ENCODE measurements at places on chromosomes 1 and 21.

DNA sequence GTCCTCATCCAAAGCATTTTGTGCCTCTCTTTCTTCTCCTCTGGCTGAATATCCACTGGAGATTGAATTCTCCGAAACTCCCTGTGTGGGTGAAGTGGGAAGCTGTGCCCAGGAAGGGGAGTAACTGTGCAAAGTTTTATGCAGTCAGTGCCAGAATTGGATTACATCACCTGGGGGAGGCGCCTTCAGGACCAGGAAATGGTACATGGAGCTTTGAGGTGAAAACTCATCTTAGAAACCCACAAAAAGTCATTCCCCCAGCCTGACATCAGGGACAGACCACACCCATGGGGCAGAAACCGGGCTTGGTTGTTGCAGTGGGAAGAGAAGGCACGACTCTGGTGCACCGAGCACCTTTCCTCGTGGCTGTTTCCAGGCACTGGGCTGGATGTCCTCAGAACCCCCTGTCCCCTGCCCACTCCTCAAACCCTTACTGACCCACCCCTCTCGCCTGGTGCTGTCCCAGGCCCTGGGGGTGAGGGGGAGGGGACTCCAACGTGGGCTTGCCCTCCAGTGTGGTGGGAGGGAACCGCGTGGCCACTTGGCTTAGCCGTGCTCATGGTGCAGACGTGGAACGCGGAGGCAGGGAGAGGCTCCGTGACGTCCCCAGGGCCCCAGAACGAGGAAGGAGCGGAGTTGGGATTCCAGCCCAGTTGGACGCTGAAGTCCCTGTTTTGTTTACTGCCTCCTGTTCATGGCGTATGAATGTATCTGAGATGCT is 15.7 kb downstream of the TFF3 start:
- DNase-seq, result peak; percentile 71

DNA sequence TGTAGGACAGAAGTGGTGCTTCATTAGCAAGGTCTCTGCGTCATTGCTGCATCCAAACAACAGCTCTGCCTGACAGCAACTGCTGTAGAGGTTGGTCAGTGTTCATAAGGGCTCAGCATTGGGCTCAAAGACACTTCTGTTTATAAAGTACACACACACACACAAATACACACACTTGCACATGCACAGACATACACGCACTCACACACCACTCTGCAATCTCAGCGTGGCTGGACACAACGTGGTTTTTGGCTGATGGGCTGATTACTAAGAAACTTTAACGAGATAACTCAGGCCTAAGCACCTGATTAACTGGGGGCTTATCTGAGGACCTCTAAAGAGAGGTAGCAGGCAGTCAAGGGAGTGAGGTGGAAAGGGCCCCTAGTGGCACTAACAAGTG is 20.4 kb downstream of the CAMK1G start:
- no peak for DNase-seq

DNA sequence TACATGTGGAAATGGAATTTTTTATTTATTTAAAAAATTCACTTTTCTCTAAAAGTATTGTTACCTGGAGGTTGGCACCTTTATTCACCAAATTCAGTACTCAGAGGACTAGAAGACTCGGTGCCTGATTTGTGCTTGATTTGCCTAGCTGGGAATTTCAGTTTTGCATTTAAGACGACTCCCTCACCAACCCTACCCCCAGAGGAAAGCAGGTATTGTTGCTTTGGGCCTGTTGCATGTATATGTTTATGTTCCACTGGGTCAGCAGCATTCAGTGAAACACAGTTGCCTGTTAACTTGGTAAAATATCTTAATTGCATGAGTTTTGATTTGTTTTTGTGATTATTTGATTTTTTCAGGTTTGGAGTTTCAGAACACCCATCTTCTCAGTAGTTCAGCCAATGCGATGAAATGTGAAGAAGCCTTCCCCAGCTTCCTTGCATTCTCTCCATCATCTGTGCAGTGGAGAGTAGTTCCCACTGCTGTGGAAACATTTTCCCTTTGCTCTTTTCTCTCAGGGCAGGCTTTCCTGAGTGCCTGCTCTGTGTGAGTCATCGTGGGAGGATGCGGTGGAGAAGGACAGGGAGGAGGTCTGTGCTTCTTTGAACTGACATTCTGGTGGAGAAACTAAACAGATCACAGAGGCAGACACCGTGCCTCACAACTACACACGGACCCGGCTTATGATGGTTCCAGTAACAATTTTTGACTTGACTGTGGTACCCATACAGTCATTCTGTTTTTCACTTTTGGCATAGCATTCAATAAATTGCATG is 6.4 kb downstream of the ADARB1 start:
- DNase-seq, result peak; percentile 65

DNA sequence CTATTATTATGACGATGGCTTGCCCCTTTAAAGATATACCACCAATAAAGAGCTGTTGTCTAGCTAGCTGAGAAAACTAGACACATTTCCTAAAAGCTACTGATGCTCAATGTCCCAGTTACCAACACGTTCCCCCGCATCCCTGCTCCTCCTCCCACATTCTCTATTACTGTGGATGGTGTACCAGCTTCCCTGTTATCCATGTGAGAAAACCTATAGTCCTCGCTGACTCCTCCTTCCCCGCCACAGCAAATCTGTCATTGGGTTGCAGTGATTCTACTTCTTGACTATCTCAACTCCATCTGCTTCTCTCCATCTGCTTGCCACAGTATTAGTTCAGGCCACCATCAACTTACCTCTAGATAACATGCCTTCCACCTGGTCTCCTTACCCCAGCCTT is 337.5 kb downstream of the KCNH1 start:
- no peak for DNase-seq

DNA sequence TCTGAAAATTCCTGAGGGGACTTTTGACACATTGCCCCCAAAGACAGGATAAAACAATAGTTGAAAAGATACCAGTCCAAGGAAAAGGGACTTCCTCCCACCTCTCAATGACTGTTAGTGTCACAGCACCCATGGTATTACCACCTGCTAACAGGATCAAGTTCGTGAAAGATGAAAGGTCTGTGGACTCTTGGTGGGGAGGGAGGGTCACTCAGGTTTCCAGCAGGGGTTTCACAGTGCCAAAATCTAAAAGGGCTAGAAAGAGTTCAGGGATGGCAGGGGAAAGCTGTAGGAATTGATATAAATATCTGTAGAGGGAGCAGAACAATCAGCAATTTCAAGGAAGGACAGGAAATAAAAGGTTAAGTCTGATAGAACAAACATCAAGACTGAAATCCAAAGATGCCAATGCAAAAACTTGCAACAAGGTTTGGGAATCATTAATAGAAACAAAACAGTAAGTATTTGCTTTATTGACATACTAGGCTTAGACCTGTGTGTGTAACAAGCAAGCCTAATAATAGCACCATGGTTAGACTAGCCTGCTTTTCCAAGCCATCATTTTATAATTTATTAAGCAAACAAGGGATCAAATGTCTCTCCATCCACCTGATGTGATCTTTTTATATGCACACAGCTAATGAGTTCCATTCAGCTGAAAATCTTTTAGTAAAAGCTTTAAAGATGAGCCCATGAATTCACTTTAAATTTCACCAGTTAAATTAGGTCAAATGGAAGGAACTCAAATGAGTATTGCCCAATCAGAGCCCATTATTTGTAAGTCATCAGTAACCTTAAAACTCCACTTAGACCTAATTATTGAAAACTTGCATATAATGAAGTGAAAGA is 3.7 kb downstream of the MCL1 start:
- DNase-seq, result no peak

DNA sequence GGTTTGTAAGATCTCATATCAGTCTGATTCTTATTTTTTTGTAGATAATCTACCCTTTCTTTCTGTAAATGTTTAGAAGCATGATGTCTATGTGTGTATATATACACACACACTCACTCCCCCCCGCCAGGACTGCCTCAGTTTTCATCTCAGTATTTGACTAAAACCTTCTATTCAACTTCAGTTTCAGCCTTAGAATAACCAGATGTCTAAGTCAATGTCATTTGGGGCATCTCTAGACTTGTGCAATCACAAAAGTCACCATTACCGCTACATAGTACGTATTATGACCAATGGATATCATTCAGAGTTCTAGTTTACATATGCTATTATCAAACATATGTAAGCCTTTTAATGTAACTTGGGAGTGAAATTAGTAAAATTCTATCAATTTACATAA is 53.3 kb upstream of the BOLA1 start:
- DNase-seq, result no peak

DNA sequence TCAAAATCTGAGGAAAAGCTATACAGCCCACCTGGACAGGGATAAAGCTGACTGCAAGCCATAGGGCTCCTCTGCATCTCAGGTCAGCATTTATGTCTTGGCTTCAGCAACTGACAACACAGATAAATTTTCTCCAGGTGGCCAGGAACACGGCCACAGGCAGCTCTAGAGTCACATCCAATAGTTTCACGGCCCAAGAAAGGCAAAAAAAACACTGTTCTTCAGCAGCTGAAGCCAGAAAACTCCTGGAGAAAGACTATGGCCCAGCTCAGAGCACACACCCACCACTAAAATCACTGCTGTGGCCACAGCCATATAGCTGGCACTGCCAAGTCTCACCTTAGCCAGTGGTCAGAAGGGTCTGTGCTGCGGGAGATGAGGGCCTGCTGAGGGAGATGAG is 77.8 kb downstream of the HSF2BP start:
- no peak for DNase-seq

- no peak for DNase-seq
Observed at GRCh38 chr1:86436041-86436440, 12.1 kb downstream of the CLCA2 start.

- no peak for DNase-seq
Observed at GRCh38 chr1:22318279-22318981, 133.2 kb upstream of the ZBTB40 start.

GRCh38 chr1:22709891-22710700 is 543 bp upstream of the EPHB2 start:
- no peak for DNase-seq

DNA sequence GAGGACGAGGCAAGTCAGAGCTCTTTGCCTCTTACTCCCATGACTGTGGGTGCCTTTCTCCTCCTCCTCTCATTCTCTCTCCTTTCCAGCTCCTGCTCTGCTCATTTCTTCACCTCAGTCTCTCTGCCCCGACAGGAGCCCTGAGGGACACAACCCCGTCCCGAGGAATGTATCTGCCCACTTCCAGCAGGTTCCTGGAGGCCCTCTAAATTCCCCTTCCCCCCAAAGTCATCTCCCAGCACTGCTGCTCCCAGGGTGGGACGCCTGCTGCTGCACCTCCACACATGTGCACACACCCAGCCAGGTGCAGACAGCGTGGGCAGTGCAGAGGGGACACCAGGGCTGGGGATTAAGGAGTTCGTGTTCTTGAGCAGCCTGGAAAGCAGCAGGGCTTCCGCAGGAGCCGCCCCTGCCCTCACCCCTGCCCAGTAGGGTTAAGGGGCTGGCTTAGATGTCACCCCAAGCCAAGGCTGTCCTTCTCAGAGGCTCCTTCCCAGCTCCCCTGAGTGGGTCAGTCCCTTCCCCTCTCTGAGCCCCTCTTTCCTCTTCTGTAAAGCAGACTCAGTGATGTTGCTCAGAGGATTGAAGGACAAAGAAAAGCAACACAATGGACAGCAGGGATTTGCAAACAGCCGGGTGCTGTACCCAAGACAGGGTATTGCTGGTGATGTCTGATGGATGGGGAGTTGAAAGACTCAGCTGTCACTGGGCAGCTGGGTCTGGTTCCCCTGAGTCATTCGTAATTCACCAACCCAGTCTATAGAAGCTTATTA is 346.0 kb downstream of the MATN1 start:
- DNase-seq, result no peak

DNA sequence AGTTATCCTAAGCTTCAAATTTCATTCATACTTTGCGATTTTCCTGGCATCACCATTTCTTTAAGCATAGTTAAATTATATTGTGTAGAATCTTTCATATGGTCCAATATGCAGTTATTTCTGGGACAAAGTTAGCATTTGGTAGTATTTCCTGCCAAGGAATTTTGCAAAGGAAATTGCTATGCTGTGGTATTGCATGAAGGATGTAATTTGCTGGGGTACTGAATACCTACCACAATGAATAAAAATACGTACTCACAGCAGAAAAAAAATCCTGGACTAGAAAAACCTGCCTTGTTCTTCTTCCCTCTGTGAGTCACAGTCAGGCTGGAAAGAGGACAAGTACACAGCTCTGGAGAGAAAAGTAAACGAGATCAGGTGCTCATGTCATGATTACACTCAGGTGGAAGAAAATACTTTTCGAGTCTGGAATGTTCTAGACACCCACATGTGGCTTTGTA is 241.2 kb downstream of the PTBP2 start:
- DNase-seq, result no peak

DNA sequence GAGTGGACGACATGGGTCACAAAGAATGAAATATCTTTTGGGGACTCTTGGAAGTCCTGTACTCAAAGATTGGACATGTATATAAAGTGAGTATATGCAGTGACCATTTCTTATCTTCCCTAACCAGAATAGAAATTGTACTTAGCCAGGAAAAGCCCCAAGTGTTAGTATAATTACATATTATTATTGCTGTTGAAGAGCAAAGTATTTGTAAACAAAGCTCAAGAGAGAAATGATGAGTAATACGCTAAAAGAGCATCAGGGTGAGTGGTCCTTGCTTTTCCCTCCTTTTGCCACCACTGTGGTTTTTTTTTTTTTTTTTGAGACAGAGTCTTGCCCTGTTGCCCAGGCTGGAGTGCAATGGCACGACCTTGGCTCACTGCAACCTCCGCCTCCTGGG is 6.4 kb upstream of the CGN start:
- no peak for DNase-seq

GRCh38 chr1:96362623-96363022 is 359.0 kb upstream of the PTBP2 start:
- DNase-seq, result no peak

GRCh38 chr1:104991702-104992101 is 1242.0 kb downstream of the AMY1C start:
- DNase-seq, result no peak

DNA sequence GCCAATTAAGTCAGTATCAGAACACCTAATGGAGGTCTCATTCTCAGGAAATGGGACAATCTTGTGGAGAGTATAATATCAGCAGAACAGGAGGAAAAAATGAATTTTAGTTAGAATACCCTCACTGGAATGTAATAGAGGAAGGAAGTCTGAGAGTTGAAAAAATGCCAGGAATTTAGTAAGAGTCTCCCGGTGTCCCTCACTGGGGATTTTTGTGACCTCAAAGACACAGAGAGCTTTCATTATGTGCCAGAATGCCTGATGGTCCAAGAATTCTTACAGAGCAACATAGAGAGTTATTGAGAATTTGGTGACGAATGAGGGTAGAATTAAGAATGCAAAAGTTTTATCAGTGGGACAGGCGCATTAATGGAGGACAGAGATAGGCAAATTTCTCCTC is 443.5 kb upstream of the B3GALT2 start:
- no peak for DNase-seq

DNA sequence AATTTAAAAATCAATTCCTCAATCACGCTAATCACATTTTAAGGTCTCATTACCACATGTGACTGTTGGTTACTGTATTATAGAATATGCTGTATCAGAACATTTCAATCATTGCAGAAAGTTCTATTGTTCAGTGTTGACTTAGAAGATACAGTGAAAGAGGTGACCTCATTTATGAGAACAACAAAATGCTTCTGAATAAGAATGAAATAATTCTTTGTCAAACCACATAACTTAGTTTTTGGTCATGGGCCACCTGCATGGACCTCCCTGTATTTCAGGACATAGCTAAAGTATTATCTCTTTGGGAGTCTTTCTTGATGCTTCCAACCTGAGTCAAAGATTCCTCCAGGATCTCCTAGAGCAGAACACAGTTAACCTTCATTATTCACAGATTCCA is 22.3 kb downstream of the MFSD2A start:
- no peak for DNase-seq
